Endothelial cell (in vitro differentiated cells): ENCODE measurements at places on chromosomes 2 and 18. TPM values are rescaled to one million over a fixed set of nuclear protein-coding genes. Genes with fewer than 3 reads are reported as not detected.

The TNFAIP6 gene
- total RNA-seq: not detected

The OSBPL6 gene
- 3.0 TPM for total RNA-seq

DNA sequence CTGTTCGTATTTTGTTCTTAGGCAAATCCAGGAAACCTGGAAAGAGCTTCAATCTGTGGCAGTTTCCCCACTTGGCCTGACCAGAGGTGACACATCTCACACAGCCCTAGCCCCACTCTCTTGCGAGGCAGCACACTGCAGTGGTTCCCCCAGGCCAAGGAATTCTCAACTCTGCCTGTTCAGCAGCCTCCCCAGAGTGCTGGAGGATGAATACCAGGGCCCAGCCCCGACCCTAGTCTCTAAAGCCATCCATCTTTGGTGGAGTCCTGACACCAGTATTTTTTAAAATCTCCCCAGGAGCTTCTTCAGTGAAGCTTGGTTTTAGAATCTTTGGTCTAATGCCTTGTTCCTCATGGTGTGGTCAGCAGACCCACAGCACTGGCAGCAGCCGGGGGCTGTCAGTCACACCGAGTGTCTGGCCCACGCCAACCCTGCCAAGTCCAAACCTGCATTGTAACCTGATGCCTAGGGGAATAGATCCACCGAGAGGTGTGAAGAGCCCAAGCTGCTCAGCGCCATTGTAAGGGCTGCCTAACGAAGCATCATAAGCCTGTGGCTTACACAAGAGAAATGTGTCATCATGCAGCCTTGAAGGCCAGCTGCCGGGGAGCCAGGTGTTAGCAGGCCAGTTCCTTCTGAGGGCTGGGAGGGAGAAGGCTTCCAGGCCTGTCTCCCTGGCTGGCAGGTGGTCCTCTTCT lies 428.7 kb upstream of the ID2 start:
- DNase-seq: no peak
- no peaks in the 10 kb centered on the region for H3K27me3 ChIP-seq
- H3K4me1 ChIP-seq: peaks cover 2% of the 10 kb centered on the region
- no peak overlapping the region for H3K27ac ChIP-seq

GRCh38 chr18:51480407-51481261 lies 283.2 kb upstream of the MEX3C start:
- H3K27ac ChIP-seq: no peak overlapping the region
- peaks cover 15% of the 10 kb centered on the region for H3K4me1 ChIP-seq
- no peaks in the 10 kb centered on the region for H3K36me3 ChIP-seq
- H3K4me3 ChIP-seq: no peak overlapping the region
- no peak for DNase-seq

- H3K27me3 ChIP-seq: no peaks in the 10 kb centered on the region
- DNase-seq: no peak
- H3K4me1 ChIP-seq: peaks cover 11% of the 10 kb centered on the region
- H3K27ac ChIP-seq: peak overlapping the region; percentile 86
- H3K36me3 ChIP-seq: peaks cover 3% of the 10 kb centered on the region
- no peak overlapping the region for H3K4me3 ChIP-seq
Observed at GRCh38 chr18:47815486-47816270, 114.8 kb downstream of the SMAD2 start.

- DNase-seq: no peak
- H3K4me3 ChIP-seq: no peak overlapping the region
Observed at GRCh38 chr2:176934131-176934530, 278.5 kb upstream of the HNRNPA3 start.

DNA sequence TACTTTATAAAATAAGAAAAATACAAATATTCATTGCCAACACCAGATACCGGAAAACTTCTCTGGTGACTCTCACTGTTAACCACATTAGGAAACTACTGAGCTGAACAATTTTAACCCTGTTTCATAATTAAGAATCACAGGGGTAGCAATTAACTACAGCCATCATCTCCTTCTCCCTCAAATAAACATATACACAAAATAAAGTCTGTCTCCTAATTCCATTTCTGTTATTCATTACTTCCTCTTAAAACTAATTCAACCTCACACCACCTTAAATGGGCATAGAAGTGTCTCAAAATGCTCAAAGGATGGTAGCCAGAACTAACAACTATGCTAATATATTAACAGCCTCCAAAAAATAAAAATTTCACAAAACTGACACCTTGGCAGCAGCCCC lies 60.7 kb downstream of the ACVR1 start:
- no peak for DNase-seq
- no peak overlapping the region for H3K27ac ChIP-seq
- no peak overlapping the region for H3K4me3 ChIP-seq
- peaks cover 16% of the 10 kb centered on the region for H3K4me1 ChIP-seq
- peaks cover 19% of the 10 kb centered on the region for H3K36me3 ChIP-seq
- no peaks in the 10 kb centered on the region for H3K27me3 ChIP-seq

DNA sequence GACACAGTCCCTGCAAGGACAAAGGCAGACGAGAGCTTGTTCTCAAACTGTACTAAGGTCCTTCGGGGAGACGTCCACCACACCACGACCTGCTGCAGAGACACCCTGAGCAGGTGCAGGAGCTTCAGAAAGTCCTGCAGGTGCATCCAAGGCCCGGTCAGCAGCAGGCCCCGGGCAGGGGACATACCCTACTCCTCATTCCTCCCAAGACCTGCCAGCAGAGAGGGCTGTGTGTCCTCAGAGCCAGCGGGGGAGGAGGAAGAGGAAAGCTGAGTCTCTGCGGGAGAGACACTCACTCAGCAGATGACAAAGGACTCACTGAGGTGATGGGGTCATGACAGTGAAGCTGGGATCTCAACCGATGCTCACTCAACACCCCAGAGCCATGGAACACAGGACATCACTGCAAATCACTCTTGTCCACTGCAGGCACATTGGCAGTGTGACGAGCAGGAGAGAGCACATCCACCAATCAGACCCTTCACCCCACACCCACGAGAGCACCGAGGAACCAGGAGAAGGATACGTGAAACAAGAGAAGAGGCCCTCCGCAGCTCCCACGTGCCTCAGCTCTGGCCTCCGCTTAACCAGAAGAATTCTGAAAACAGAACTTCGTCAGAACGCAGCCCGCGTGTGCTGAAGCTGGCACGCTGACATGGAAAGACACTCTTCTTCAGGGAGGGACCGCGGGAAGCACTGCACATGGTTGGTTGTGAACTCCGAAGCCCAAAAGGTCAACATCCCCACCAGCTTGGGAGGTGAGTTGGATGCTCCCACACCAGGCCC lies 9.3 kb downstream of the HDAC4 start:
- DNase-seq: no peak
- peaks cover 6% of the 10 kb centered on the region for H3K27me3 ChIP-seq
- H3K4me1 ChIP-seq: peaks cover 2% of the 10 kb centered on the region
- H3K36me3 ChIP-seq: no peaks in the 10 kb centered on the region
- H3K27ac ChIP-seq: no peak overlapping the region
- H3K4me3 ChIP-seq: no peak overlapping the region

GRCh38 chr2:69157441-69157840 lies 144.5 kb downstream of the ANTXR1 start:
- peaks cover 9% of the 10 kb centered on the region for H3K36me3 ChIP-seq
- DNase-seq: no peak
- H3K4me3 ChIP-seq: no peak overlapping the region
- no peaks in the 10 kb centered on the region for H3K27me3 ChIP-seq

DNA sequence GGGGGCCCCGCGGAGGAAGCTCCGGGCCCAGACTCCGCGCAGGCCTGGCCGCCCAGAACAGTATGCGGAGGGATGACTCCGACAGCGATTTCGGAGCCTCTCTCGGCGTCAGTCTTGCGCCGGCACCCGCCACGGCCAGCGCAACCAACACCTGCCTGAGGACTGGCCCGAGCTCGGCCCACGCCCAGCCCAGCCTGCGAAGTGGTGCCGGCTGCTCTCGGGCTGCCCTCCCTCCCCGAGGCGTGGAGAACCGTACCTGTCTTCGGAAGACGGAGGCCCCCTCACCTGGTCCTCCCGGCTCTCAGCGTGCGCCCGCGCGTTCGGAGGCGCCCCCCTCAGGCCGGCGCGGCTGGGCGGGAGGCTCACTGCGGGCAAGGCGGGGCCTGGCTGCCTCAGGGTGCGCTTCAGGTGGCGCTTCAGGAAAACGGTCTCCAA lies at the start of gene M1AP:
Gene M1AP, minus strand, starts transcription at position 322 of the 435 bp plus-strand sequence. CDS start 8,055 bp downstream, outside the sequence.
- H3K27me3 ChIP-seq: peaks cover 2% of the 10 kb centered on the region
- DNase-seq: peak; percentile 37
- H3K27ac ChIP-seq: no peak within 1 kb of the TSS

The DARS1 gene
- 82.9 TPM for total RNA-seq

The CD226 gene
- total RNA-seq: 0.80 TPM

DNA sequence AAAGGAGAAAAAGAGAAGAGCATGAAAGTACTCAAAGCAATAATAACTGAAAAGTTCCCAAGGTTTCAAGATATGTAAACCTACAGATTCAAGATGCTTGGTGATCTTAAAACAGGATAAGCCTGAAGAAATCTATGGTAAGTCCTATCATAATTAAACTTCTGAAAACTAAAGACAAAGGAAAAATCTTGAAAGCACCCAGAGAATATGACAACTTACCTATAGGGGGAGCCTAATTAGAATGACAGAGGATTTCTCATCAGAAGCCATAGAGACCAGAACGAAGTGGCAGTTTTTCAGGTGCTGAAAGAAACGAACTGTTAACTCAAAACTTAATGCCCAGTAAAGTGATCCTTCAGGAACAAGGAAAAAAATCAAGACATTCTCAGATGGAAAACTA lies 59.7 kb downstream of the XDH start:
- H3K36me3 ChIP-seq: no peaks in the 10 kb centered on the region
- DNase-seq: no peak
- H3K4me1 ChIP-seq: no peaks in the 10 kb centered on the region
- H3K27ac ChIP-seq: no peak overlapping the region
- peaks cover 2% of the 10 kb centered on the region for H3K27me3 ChIP-seq

The EPC2 gene
- total RNA-seq: 31.4 TPM

The SFTPB gene
- not detected for total RNA-seq

GRCh38 chr2:161651547-161651946 lies 27.3 kb downstream of the SLC4A10 start:
- DNase-seq: no peak
- H3K27me3 ChIP-seq: peaks cover 5% of the 10 kb centered on the region
- no peaks in the 10 kb centered on the region for H3K36me3 ChIP-seq
- H3K4me3 ChIP-seq: no peak overlapping the region
- no peaks in the 10 kb centered on the region for H3K4me1 ChIP-seq

The REG3A gene
- not detected for total RNA-seq

The FOXD4L1 gene
- total RNA-seq: not detected

- no peak overlapping the region for H3K27ac ChIP-seq
- no peak overlapping the region for H3K4me3 ChIP-seq
- no peaks in the 10 kb centered on the region for H3K36me3 ChIP-seq
- no peaks in the 10 kb centered on the region for H3K4me1 ChIP-seq
Observed at GRCh38 chr2:122883849-122884248, 1128.4 kb downstream of the TSN start.

The C2orf78 gene
- total RNA-seq: not detected

DNA sequence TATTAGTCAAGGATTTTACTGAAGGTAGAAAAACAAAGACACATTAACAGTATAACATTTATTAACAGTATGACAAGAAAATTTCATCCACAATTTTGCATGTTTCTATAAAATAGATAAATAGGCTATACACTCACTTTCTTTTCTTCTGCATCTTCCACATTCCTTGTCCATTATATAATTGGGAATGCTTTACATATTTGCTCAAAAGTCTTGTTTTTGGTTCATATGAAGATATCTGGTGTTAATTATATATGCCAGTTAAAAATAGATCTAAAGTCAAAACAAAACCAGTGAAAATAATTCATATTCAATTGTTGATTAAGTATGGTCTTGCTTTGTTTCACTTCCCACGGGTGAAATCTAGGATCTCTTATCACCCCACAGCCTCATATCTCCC lies 53.4 kb downstream of the SERPINB7 start:
- no peak overlapping the region for H3K27ac ChIP-seq

The SNORC gene
- total RNA-seq: 5.6 TPM

DNA sequence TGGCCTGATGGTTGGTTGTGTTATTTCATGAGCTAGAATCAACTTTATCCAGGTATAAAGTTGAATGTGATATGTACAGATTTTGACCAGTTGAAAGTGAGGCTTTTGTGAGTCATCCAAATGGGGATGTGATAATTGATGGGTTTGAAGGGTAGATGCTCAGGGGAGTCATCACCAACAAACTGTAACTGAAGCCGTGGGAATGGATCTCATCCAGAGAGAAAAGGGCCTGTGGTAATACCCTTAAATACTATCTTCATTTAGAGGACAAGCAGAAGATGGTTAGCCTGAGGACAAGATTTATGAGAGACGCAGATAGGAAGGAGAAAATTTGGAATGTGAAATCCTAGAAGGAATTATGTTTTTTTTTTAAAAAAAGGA lies 90.5 kb upstream of the MYO3B start:
- peaks cover 3% of the 10 kb centered on the region for H3K36me3 ChIP-seq
- no peaks in the 10 kb centered on the region for H3K4me1 ChIP-seq
- H3K27ac ChIP-seq: no peak overlapping the region
- DNase-seq: no peak
- no peak overlapping the region for H3K4me3 ChIP-seq

The CABLES1 gene
- 24.9 TPM for total RNA-seq

DNA sequence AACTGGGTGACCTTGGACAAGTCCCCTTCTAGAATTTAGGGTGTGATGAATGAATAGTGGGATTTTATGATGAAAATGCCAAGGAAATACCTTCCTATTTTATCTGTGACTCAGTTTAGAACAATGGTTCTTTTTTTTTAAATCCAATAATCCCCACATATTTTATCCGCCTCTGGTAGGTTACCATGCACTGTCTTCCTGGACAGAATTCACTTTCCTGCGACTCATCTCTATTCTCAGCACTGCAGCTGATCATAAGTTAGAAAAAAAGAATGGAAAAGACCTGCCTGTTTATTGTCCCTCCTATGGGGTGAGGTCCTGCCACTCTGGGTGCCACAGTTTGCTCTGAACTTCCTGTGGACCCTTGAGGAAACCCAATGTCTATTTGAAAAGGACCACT lies 73.1 kb downstream of the IRS1 start:
- H3K36me3 ChIP-seq: no peaks in the 10 kb centered on the region
- DNase-seq: no peak
- no peaks in the 10 kb centered on the region for H3K4me1 ChIP-seq

DNA sequence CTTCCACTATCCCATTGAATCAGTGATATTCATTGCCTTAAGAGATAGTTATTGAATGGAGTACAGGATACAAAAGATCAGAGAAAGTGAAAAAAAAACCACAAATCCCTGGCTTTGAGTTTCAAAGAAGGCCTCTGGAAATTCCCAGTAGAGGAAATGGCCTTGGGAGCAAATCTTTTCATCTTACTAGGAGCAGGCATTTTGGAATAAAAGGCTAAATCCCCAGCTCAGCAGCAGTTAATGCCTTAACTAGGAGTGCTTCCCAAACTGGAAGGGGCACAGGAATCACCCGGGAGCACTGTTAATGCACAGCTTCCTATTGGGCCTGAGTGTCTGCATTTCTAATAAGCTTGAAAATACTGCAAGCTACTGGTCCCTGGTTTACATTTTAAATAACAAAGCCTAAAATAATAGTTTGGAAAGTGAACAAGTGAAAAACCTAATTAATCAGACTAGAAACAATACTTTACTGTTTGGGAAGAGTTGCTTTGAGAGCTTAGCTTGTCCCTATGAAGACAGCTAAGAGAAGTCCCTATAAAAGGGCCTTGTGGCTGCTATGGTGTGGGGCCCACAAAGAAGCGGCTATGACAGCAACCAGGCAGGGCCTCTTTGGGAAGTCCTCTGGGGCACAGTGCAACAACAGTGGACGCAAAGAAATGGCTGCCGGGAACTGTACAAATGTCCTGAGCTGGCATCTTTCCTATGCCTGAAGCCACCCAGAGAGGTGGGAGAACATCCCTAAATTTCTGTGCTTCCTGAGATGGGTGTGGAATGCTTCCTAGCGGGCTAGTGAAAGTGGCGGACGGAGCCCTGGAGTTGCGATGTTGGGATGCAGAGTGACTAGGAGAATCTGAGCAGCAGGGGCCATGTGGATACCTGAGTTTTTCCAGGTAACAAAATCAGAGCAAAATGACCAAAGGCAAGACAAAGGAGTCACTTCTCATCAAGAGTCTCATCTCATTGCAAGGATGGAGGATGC lies 117.1 kb upstream of the KLHL14 start:
- H3K4me1 ChIP-seq: peaks cover 21% of the 10 kb centered on the region
- H3K27me3 ChIP-seq: no peaks in the 10 kb centered on the region
- no peaks in the 10 kb centered on the region for H3K36me3 ChIP-seq

The ESPNL gene
- total RNA-seq: 0.82 TPM
